ENCODE measurements at places on chromosomes 1 and 21.

- DNase-seq = no peak
Measured at GRCh38 chr1:55559842-55560241, 344.7 kb upstream of the USP24 start.

DNA sequence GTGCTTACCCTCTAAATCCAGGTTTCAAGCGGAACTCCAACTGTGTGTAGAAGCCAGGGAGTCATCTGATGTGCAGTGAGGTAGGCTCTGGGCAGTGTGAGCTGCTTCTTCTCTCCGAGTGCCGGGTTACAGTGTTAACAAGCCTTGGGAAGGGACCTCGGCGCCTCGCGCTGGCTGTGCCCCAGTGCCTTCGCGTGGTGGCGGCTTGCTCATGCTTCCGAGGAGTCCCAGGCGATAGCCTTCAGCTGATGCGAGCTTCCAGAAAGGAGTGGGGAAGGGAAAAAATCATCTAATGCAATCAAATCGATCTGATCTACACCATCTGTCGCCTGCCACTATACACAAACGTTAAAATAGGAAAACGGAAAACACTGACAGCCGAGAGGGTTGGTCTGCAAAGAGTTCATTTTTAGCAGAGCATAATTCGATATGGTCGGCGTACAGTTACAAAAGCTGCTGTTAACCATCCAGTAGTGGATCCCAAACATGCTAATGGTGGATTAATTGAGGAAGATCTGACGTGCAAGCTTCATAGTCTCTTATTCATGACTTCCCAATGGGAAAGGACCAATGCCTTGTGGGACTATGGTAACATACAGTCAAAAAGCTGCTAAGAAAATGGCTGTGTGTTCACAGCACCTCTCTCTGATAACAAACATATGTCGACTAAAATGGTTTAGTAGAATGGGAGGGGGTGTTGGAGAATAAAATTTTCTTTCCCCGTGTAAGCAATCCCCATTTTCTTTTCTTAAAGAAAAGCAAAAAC is 128.7 kb upstream of the DPYD start:
- DNase-seq = no peak

DNA sequence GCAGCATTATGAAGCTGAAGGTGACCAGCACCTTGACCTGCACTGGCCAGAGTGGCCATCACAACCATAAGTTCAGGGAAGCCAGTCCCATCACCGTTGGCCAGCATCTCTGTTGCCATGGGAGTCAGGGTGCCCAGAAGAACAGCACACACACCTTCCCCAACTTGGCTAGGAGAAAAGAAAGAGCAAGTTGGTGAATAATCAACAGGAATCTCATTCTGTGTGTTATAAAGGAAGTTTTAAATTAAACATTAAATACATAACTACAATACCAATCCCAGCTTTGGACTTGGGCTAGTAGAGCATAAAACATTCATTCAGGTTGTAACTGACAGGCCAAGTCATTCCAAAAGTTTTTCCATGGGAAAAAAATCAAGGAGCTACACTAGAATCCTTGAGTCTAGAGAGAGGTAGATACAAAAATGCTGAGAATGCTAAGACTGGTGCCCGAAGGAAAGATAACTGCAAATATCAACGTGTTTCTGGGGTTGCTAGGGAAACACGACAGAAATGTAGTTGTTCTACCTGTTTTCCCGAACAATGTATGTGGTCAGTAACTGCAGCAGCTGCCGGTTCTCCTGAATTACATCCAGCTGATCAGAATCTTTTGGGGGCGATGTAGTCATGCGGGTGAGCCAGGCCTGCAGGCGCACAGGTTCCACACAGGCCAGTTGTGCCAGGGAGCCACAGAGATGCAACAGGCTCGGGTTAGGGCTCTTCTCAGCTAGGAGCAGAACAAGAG is 45.6 kb downstream of the UBR4 start:
- no peak for DNase-seq

DNA sequence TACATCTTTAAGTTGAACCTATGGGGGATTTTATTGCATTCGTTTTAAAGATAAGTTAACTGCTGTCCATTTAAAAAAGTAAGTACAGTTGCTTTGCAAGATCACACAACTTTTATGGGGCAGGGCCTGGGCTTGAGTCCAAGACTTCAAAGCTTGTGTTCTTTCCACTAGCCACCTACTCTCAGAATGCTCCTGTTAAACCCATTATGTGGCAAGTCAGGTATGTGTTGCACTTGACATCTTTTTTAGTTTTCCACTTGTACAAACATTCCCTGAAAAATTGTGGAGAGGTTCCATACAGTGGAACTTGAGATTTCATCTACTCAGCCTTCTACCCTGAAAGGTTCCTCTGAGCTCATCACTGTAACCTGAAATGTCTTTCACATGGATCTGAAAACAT is 235.5 kb upstream of the SGIP1 start:
- no peak for DNase-seq

GRCh38 chr1:103513711-103514110 is 11.8 kb upstream of the RNPC3 start:
- no peak for DNase-seq

GRCh38 chr1:155003227-155003765 is 694 bp downstream of the ZBTB7B start:
- no peak for DNase-seq

DNA sequence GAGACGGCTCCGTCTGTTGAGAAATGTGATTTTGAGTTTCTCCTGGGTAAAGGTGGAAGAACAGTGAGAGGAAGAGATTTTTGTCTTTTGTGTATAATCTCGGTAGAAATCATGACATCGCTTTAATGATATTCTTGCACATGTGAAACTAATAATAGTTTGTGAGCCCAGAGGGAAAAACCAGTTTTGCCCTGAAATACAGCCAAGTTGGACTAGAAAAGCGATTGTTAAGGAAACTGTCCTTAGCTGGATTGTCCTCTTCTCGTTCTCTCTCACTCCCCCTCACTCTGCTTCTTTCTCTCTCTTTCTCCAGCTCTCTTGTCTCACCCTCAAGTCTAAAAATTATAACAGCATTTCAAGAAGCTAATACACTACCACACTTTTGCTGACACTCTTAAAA is 17.1 kb downstream of the KCNJ6 start:
- no peak for DNase-seq

- DNase-seq = no peak
Measured at GRCh38 chr21:16578912-16579311, 849.1 kb downstream of the USP25 start.

- no peak for DNase-seq
Measured at GRCh38 chr1:33280091-33280661, 23.9 kb downstream of the ZNF362 start.

DNA sequence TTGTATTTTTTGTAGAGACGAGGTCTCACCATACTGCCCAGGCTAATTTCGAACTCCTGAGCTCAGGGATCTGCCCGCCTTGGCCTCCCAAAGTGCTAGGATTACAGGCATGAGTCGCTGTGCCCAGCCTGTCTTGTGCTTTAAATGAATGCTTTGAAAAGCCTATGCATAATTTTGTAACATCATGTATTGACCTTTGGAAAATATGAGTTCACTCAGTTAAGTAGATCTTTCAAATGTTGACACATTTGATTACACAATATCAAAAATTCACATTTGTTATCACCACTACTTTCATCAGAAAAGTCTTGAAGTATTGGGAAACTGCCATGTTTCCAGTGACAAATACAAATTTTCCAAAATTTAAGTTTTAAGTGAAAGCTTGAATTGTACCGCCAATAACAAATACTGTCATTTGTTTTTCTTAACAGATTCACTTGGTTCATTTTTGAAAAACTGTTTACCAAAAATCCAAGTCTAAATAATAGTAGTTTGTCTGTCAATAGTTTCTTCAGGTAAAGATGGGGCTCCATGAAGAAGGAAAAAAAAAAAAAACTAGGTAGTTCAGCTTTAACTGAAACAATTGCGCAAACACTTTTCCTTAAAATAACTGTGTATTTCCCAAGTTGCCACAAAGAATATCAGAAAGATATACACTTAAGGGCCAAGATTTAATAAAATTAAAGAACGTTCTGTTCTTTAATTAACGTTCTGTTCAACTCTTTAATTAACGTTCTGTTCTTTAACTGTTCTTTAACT is 233.2 kb upstream of the NR5A2 start:
- DNase-seq = no peak

GRCh38 chr21:39597595-39597994 is 15.1 kb upstream of the B3GALT5 start:
- DNase-seq = no peak

GRCh38 chr1:219412772-219413171 is 200.1 kb downstream of the ZC3H11B start:
- no peak for DNase-seq

- DNase-seq = peak; percentile 69
Measured at GRCh38 chr21:14215971-14216641, at the start of gene RBM11. RBM11 (plus strand) TSS chr21:14216157; CDS start chr21:14216187, 30 bp downstream.

- peak; percentile 76 for DNase-seq
Measured at GRCh38 chr1:34885405-34886247, 26.1 kb upstream of the SMIM12 start.

- DNase-seq = no peak
Measured at GRCh38 chr1:21913258-21913657, 23.9 kb downstream of the HSPG2 start.

GRCh38 chr1:173285048-173285447 is 77.9 kb upstream of the TNFSF4 start:
- no peak for DNase-seq

Data from stimulated activated CD4-positive, alpha-beta T cell treated with anti-CD3 and anti-CD28 coated beads, TNF-alpha, amount 100 ng/mL, for 24 hours (primary cell).